ENCODE measurements at places on chromosomes 4 and X.
A peak's percentile ranks its signal among the peaks of the same experiment; 100 is the strongest.

DNA sequence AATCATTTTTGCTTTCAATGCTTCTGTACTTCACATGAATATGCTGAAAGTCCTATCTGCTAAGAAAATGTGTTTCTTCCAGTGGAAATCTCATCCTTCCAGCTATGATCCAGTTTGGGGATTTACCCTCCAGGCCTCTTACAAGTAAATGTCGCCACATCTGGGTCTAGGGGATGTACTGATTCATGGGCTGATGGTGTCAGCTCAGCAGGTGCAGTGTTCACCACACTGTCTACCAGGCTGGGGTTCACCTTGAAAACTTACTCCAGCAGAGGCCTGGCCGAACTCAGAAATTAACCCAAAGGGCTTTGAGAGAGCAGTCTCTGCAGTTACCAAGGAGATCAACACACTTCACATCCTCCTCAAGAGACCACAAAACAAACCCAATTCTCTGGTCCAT lies 154.3 kb downstream of the TSPAN5 start:
- no peak for DNase-seq

GRCh38 chr4:74098427-74098994 lies 484 bp downstream of the CXCL2 start:
- no peak for DNase-seq

- DNase-seq, result no peak
These were observed 124.9 kb upstream of the GUCY1A1 start for GRCh38 chr4:155541716-155542115.

GRCh38 chrX:53595266-53595810 lies 91.2 kb downstream of the HUWE1 start:
- no peak for DNase-seq

DNA sequence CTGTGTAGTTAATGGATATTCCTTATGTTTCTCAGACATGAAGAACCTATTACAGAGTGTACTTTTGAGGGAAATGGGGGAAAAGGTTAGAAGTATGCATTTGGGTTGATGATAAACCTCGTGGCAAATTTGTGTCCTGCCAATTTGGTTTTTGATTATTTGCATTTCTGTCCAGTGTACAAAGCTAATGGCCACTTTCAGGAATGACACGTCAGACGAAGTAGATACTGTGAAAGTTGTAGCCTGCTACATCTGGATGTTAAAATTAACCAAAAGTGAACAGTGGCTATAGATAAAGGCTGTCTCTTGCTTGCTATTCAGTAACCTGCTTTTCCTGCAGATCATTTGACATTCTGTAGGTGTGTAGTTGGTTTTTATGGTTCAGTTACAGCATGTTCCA lies 1.0 kb downstream of the PRDX4 start:
- no peak for DNase-seq

GRCh38 chr4:71466775-71467174 lies 128.0 kb downstream of the SLC4A4 start:
- no peak for DNase-seq

- DNase-seq, result no peak
These were observed 12.0 kb upstream of the DCHS2 start for GRCh38 chr4:154503598-154503997.

DNA sequence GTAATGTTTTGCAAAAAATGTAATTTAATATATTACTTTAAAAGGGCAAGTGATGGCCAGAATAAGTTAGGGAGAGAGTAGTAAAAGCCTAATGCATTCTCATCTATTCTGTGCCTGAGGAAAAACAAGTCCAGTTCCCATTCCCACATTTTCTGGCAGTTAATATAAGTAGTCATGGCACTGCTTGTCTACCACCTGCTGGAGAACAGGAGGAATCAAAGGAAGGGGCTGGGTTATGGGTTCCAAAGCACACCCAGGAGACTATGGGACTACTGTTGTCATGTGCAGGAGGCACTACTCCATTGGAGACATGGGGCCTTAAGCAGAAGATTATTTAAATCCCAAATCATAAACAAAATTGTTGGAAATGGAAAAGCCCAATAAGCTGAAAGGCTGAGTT lies 2618.6 kb downstream of the ARAP2 start:
- DNase-seq, result no peak

DNA sequence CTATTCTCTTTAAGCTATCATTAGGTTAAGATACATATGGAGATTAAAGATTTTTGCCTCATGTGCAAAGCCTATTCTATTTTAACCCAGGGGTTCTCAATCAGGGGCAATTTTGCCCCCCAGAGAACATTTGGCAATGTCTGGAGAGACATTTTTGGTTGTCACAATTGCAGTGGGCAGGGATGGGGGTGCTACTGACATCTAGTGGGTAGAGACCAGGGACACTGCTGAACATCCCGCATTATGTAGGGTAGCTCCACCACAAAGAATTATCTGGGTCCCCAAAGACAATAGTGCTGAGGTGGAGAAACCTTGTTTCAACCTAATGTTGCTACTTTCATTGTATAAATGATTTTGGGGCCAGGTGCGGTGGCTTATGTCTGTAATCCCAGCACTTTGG lies 13.2 kb upstream of the CA5B start:
- no peak for DNase-seq

DNA sequence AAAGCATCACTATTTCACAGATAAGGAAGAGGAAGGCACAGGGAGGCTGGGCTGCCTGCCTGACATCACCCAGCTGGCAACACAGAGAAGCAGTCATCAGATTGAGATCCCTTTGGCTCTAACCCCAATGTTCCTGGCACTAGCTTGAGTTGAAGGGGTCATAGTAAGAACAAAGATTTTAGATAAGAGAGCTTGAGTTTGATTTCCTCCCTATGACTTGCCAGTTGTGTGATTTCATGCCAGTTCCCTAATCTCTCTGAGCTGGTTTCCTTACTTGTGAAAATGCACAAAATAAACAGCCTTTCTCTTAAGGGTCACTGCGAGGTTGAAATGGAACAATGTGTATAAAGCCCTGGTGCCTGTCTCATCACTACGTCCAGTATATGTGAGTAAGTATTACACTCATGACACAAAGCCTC lies 475.4 kb upstream of the HS3ST1 start:
- peak; percentile 27 for DNase-seq

GRCh38 chr4:46254788-46255187 lies 130.9 kb upstream of the GABRG1 start:
- no peak for DNase-seq

GRCh38 chr4:69702201-69702600 lies 49.2 kb upstream of the UGT2A1 start:
- no peak for DNase-seq

GRCh38 chrX:138082896-138083295 lies 517.0 kb downstream of the ZIC3 start:
- no peak for DNase-seq

- no peak for DNase-seq
These were observed 51.1 kb downstream of the MCUB start for GRCh38 chr4:109611045-109611646.

DNA sequence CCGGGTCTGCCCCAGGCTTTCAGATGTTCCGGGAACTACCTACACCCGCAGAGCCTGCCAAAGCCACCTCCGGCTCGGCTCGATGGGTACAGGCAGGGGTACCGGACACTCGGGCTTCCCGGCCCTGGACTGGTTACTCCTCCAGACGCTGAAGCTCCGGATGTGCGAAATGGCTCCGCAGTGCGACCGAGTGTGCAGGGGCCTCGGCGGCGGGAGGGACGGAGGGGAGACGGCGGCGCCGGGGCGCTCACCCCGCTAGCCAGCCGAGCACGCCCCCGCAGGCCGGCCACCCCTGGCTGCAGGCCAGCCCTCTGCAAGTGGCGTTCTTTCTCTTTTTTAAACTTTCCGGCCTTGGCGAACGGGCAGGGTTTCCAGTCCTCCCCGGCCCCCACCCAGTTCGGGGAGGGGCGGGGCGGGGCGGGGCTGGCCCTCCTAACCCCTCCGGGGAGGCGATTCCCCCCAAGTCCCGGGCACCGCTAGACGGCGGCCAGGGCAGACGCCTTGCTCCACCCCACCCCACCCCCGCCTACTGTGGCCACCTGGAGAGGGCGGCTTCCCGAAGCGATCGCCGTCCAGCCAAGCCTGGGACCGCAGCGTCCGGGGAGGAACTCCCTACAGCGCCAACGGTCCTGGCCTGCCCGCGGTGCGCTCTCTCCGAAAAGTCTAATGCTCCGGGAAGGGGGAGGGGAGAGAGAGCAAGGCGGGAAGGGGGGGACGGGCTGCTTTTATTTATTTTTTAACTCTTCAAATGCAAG lies 7.5 kb downstream of the BCOR start:
- no peak for DNase-seq

GRCh38 chr4:114257501-114257900 lies 278.1 kb upstream of the ARSJ start:
- no peak for DNase-seq

DNA sequence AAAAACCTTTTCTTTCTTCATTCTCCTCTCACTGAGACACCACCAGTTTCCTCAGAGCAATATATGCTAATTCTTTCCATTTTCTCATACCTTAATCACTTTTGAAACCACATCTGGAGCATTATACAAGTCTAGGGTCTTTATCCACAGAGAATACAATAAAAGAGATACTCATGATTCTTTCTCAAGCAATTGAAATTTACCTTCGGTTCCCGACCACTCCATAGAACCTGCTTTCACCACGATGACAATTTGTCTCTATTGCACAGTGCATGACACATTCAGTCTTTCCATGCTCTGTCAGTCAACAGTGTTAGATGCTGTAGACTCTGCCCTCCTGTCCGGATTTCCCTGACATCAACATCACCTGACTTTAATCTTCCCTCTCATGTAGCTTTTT lies 409.3 kb upstream of the NWD2 start:
- no peak for DNase-seq

GRCh38 chrX:153486171-153486570 lies 8.6 kb upstream of the BGN start:
- no peak for DNase-seq

GRCh38 chr4:164926301-164926700 lies 49.3 kb downstream of the APELA start:
- peak; percentile 18 for DNase-seq

GRCh38 chr4:182916483-182917181 lies 554 bp downstream of the DCTD start:
- DNase-seq, result no peak

GRCh38 chrX:153527208-153527607 lies 9.8 kb downstream of the ATP2B3 start:
- no peak for DNase-seq

GRCh38 chr4:58807843-58808615 lies 1697.8 kb upstream of the IGFBP7 start:
- no peak for DNase-seq

GRCh38 chrX:151815398-151815797 lies 80.9 kb downstream of the CNGA2 start:
- no peak for DNase-seq

DNA sequence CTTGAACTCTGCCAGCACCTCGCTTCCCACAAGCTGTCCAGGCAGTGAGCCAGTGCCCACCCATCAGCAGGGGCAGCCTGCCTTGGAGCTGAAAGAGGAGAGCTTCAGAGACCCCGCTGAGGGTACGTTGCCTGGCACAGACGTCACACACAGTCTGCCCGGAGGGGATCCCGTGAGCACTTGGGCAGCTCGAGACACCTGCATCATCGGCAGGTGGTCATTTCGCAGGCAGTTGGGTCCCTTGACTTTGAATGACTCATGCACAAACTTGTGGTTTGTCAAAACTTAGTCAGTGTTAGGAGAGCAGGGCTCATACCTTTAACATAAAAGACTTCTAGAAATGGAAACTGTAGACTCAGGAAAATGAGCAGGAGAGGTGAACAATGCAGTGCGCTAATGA lies 9.9 kb downstream of the TACC3 start:
- DNase-seq, result peak; percentile 48

GRCh38 chr4:108742451-108743420 lies 20.1 kb downstream of the ETNPPL start:
- DNase-seq, result no peak

DNA sequence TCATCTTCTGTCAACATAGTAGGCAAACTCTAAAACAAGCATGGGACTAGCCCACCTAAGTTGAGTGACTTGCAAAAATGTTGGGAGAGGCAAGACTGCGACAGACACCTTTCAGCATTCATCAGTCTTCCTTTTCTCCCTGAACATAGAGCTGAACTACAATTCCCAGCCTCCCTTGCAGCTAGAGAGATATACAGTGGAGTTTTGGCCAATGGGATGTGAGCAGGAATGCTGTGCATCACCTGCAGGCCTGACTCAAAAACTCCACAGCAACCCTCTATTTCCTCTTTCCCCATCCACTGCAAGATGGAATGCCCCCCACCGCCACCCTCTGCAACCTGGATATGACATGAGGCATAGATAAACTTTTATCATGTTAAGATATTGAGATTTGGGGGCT lies 66.5 kb downstream of the PDHA1 start:
- no peak for DNase-seq

- no peak for DNase-seq
These were observed 5.7 kb upstream of the PLCXD1 start for GRCh38 chrX:275476-275966.

DNA sequence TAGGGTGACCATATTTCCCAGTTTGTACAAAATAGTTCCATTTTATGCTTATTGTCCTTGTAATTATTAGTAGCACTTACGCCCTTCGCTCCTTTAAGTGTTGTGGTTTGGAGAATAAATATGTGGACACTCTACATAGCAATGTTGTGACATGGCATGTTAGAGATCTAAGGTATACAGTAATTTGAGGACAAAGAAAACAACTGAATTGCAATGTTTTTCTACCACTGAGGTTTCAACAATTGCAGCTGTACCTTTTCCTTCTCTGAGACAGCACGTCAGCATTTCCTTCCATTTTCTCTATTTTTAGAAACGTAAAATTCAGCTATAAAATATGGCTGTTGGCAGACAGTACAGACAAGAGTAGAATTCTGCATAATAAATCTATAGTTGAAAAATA lies 323.1 kb downstream of the MAPK10 start:
- no peak for DNase-seq

GRCh38 chrX:54452920-54453319 lies 12.7 kb downstream of the TSR2 start:
- no peak for DNase-seq

- DNase-seq, result no peak
These were observed 458.6 kb upstream of the NWD2 start for GRCh38 chr4:36785973-36786372.

- no peak for DNase-seq
These were observed 178.3 kb downstream of the SNCA start for GRCh38 chr4:89658701-89659024.

- DNase-seq, result no peak
These were observed 10.9 kb upstream of the RNF150 start for GRCh38 chr4:141144207-141144606.

DNA sequence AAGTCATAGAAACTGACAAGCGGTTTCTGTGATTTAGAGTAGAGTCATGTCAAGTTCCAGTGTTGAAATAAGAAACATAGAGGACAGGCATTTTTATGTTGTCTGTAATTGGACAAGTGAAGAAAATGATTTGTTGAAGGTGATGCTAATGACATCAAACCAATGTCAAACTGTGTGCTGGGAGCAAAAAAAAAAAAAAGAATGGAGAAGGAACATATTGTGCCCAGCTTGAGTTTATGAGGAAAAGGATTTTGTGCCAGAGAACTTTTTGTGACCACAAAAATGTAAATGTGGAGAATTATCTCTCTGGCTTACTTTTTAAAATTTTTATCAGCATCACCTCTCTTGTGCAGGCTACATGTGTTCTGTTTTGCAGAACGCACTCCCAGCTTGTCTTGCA lies 495.7 kb downstream of the RAPGEF2 start:
- DNase-seq, result no peak

Measured in epithelial cell of prostate (primary cell).